AML-193 (cell line): ENCODE measurements at places on chromosomes 6 and 20.
A peak's percentile ranks its signal among the peaks of the same experiment; 100 is the strongest.

DNA sequence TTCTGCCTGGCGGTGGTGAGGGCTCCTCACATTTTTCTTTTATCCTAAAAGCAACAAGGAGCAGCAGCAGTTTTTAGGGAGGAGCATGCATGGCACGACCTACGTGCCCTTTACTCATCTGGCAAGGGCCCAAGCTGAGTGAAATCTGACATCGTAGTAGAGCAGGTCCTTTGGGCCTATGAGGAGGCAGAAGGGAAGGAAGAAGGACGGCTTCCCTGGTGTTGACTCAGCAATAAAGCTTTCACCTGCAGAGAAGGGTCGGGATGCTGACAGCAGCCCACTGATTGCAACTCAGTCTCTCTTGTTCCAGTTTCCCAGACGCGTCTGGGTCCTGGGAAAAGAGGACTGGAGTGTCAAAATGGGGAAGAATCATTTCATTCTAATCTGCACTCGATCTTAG is 409.1 kb upstream of the AGPAT4 start:
- DNase-seq: no peak

- DNase-seq: peak; percentile 91
Observed at GRCh38 chr6:15929685-15930084, 199.2 kb upstream of the MYLIP start.

DNA sequence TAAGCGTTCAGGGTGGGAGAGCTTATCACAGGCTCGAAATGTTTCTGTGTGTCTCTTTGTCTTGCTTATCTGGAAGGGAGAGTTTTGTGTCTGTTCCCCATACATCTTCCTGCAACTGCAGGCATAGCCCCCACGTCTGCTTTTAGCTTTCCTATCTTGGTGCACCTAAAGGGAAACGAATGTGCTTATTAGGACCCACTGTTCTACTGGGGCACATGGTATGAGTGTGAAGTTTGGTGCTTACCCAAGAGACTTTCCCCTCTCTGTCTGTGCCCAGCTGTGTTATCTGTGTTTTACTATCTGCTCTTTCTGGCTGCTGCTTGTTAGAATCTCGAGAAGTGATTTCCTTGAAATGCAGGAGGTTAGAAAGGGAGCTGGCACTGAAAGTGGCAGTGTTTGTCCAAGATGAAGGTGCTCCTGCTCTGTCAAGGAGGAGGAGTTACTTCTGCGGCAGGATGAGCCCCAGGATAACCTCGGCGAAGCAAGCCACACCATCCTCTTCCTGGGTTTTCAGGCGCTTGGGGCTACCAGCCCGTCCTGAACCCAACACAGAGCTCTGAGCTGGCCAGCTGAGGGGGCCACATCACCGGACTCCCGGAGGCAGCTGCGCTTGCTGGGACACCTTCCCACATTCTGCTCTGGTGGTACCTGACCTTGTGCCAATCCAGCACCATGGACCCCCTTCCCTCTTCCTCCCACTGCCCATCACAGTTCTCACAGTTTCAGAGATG is 23.4 kb downstream of the DYNLT1 start:
- DNase-seq: no peak

- no peak for DNase-seq
Observed at GRCh38 chr6:104884867-104885517, 25.3 kb upstream of the HACE1 start.

DNA sequence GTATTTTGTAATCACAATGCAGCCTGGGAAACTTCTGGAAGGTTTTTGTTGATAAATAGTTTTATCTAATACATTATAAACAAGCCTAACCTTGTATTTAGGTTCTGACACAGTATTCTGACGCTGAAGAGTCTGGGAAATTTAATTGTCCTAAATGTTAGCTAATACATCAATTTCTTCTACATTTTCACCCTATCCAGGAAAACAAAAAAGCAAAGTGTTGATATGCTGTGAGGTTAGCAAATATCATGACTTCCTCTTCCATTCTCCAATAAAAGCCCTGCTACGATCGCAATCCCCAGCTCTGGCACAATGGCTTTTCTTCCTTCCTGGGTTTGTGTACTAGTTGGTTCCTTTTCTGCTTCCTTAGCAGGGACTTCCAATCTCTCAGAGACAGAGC is at the start of gene C6orf58:
Gene C6orf58 (plus strand): TSS at position 301 of the 400 bp plus-strand sequence. CDS start 12 bp downstream, at position 313.
- DNase-seq: peak; percentile 31

GRCh38 chr6:169494038-169494437 is 207.8 kb downstream of the WDR27 start:
- DNase-seq: no peak

DNA sequence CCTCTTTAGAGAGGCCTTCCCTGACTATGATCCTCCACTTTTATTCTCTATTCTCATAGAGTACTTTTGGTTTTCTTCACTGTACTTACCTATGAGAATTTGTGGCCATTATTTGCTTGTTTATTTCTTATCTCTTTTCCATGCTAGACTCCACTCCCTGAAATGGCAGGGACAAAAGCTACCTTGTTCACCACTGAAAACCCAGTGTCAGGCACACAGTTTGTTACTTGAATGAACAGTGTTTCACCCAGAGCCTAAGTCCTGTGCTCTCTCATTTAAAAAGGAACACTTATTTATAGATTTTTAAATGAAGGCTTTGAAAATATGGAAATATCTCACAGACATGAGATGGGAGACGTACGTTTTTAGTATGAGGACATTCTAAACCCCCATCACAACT is 47.7 kb upstream of the ENPP5 start:
- no peak for DNase-seq
